ENCODE measurements at places on chromosomes 7 and 10. TPM values are rescaled to one million over a fixed set of nuclear protein-coding genes. Genes with fewer than 3 reads are reported as not detected.

Gene CARD11
- 9.2 TPM for total RNA-seq

Gene VSTM4
- 0.65 TPM for total RNA-seq

Gene ELFN1
- total RNA-seq, result 5.0 TPM

Gene FRMPD2
- 1.5 TPM for total RNA-seq

DNA sequence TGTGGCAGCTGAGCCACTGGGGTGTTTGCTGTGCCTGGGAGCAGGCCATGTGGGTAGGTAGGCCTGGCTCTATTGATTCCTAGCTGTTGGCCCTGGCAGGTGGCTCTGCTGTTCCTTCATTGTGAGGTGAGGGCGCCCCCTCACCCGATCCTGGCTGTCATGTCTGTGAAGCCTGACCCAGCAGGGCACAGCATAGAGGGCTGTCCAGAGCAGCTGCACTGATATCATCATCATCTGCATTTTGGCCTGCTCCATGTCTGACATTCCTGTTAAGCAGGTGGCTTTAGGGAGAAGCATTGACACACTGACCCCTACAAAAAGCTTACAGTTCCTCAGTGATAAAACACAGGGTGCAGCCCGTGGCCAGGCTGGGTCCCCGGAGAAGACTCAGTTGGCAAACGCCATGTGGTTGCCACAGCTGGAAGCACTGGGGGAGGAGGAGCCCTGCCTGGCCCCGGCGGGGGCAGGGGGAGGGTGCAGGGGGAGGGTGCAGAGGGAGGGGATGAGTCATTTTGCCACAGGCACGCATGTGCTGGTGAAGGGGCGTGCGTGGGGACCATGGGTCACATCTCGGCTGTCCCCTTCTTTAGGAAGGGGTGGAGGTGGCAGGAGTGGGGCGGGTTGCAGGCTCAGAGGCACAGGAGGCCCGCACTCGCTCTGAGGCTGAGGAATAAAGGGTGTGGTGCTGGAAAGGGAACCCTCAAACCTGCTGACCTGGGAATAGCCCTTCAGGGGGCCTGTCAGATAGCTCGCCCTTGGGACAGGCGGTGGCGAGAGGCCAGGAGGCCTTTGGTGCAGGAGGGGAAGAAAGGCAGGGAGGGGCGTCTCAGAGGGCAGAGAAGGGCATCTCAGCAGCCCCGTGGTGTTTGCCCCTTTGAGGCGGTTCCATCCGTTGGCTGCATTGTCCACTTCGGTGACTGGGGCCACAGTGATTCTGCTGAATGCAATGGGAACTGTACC, 31.6 kb downstream of the IKZF1 start:
- peak; percentile 49 for DNase-seq

GRCh38 chr7:105016709-105017656, 3.0 kb downstream of the KMT2E start:
- no peak for DNase-seq

DNA sequence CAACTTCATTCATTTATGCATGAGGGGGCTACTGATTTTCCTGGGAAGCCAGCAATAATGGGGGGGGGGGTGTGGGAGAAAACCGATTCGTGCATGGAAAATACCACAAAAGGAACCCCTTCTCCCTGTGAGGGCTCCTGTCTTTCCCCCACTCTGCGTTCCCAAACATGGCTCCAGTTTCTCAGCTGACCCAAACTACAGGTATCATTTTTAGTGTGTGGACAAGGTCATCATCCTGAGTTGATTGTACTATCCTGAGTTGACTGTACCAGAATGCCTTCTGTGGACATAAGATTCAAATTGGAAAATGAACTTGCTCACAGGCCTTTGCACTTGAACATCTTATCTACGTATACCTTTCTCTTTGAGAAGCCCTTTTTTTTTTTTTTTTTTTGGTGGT, 49.9 kb downstream of the ZRANB1 start:
- no peak for DNase-seq

- DNase-seq, result no peak
These were observed 232.6 kb upstream of the CDC14C start for GRCh38 chr7:48691788-48692187.

DNA sequence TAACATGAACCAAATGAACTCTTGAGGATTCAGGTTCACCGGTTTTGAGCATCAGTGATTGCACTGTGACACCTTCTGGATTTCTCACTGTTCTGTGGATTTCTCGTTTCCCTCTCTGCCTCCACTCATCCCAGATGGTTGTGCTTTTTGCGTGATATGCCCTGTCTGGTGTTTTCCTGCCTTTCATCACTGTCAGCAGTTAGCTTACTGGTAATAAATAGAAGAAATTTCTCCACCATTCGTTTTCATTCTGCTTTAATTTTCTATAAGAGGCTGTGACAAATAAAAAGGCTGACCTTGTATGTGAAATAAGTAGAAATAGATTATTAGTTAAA, 16.2 kb downstream of the BPGM start:
- DNase-seq, result no peak

- peak; percentile 43 for DNase-seq
These were observed 93.1 kb upstream of the ZPBP start for GRCh38 chr7:50185951-50186682.

DNA sequence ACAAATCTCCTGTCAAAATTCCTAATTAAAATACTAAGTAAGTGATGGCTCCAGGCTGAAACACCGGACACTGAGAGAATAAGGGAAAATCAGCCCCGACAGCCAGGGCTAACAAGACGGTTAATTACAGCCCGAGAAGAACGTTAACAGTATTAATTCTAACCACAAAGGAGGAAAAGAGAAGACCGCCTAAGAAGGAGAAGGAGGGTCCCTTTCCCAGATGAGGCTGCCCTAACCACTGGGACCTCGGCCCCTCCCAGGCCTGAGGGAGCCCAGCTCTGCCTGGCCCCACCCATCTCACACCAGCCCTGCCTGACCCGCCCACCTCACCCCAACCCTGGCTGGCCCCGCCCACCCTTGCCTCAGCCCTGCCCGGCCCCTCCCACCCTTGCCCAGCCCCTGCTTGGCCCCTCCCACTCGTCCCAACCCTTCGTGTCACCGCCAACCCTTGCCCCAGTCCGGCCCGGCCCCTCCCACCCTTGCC, 51.3 kb downstream of the PWWP2B start:
- DNase-seq, result peak; percentile 93

GRCh38 chr7:94975336-94975735, 67.9 kb downstream of the PPP1R9A start:
- DNase-seq, result no peak

DNA sequence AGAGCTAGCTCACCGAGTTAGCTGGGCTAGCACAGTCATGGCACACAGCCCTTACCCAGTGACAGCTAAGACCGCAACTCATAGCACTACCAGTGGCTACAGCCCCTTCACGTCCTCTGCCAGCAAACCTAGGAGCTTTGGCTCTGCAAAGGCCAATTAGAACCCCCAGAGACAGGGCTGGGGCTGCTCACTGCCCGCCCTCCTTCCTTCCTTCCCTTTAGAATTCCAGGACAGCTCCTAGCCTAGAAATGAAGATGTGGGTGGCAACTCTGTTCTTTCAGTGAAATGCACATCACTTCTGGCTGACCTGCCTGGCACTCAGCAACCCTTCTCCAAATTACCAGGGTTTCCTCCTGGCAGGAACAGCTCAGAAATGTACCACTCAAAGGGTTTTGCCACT, 99.9 kb downstream of the FAM53B start:
- DNase-seq, result no peak

DNA sequence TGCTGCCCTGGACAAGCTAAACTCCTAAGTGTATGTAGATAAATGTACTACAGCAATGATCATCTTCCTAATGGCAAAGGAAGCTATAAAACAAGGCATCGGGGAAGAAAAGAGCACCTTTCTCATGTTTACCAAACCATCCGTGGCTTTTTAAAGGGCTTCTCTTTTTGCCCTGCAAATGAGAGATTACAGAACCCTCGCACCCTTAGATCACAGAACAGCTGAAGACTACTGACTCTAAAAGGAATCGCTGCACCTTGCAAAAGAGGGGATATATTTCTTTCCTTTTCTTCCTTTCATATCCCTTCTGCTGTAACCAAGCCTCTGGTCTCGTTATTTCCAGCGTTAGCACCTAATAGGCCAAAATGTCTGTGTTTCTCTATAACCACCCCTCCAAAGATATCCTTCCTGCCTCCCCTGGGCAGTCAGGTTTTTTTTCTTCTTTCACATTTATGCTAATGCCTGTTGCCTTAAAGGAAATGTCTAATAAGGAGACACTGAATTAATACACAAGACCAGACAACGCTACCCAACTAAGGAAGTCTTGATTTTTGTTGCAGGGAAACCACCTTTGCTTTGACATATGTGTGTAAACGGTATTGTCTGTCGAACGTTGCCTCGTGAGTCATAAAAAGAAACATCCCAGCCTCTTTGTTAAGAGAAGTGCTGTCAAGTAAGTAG, 10.5 kb downstream of the ST8SIA6 start:
- DNase-seq, result no peak

DNA sequence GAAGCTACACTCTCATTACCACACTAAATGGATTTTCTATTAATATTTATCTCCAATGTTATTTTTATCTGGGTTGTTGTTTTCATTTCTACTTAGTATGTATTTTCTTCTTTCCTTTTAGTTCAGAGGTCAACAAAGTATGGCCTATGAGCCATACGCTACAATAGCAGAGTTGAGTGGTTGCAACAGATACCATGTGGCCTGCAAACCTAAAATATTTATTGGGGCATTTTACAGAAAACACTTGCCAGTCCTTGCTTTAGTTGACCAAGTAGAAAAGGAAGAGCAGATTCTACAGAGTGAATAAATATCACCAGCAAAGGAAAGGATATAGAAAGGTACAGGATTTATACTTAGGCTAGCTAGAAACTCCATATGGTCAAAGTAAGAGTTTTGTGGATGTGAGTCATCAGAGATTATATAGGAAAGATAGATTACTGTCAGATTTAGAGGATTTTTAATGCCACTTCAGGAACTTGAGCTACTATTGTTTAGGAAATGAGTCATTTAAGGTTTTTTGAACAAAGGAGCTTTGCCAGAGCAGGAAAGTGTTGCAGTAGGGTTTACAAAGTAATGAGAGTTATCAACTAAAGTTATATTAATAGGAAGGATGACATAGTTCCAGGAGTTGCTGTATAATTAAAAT, 323.3 kb upstream of the KAT6B start:
- no peak for DNase-seq

DNA sequence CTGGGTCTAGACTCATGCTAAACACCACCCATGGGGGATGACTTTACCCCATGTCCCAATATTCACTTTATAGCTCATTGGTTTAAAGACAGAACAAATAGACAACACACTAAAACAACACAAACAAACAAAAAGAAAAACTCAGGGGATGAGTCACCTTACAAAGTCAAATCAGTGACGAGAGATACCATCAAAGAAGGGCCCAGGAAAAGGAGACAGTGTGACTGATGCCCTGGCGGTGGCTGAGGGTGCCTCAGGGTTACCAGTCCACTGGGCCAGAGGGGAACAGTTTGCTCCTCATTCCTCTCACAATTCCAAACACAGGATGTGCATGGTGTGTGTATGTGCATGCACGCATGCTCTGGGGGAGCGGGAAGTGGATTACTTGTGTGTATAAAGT, 171.3 kb upstream of the PRKCQ start:
- no peak for DNase-seq
